ENCODE measurements at places on chromosomes 3 and 15.

- no peak for DNase-seq
Measured at GRCh38 chr3:156802821-156803606, 23.1 kb upstream of the LEKR1 start.

GRCh38 chr3:15110206-15110605, 11.3 kb upstream of the RBSN start:
- no peak for DNase-seq

- no peak for DNase-seq
Measured at GRCh38 chr3:106088304-106088703, 219.5 kb upstream of the CBLB start.

DNA sequence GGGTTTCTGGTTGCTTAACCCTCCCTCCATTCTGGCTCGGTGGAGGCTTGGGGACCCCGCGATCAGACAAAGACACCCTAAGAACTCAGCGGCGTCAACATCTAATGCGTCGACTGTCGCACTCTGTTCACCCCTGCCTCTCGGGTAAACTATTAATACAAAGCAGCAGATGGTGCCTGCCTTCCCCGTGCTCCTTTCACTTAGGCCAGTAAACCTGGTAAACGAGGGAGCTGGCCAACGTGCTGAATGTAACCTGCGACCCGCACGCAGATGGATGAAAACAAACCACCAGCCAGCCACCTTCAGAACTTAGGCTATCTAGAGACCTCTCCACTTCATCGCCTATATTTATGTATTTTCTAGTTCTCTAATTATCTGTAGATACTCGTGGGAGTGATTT, 848 bp upstream of the CADPS start:
- no peak for DNase-seq

DNA sequence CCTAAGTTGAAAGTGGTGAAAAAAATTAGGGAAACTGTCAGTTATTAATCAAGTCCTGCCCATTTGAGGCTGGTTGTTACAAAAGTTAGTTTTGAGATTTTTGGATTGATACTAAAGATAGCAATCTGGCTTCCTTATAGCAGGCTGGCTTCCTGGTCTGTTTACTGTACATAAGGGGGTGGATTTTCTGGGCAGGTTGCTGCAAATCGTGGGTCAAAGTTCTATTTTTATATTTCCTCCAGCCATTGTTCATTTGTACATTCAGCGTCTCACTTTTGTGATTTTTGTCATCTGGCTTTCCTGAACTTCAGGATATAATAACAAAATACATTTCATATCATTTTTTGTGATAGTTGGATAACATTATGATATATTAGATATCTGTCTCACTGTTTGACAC, 49.5 kb downstream of the CLDN1 start:
- no peak for DNase-seq

DNA sequence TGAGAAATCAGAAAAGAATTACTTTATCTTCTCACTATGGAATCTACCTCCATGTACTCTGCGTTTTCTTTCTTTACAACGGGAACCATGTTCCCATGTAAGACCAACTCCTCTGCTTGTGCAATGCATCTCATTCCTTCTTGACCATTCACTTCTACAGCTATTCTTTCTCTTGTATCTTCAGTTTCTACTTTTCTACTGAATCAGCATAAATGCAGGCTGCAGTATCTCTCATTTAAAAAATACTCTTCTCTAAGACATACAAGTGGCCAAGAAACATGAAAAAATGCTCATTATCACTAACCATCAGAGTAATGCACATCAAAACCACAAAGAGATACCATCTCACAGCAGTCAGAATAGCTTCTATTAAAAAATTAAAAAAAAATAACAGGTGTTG, 74.1 kb upstream of the NANOGP8 start:
- DNase-seq: no peak

- no peak for DNase-seq
Measured at GRCh38 chr3:139774560-139775302, 97.0 kb upstream of the NMNAT3 start.

- no peak for DNase-seq
Measured at GRCh38 chr3:72896996-72897757, 9.3 kb downstream of the GXYLT2 start.

DNA sequence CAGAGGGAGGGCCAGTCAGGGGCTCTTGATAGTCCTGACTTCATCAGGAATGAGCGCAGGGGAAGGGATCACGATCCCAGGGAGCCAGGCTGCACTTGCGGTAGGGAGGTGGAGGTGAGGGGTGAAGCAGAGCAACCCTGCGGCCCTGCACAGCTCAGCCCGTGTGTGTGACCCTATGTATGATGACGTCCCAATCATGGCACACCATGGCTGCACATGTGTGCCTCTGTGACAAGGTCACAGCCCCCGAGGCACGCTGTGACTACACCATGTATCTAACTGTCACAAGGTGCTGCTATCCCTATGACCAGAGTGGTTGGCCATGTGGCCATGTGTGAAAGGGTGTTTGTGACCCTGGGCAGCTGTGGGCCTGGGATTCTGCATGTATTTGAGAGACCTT, 13.3 kb upstream of the ALAS1 start:
- no peak for DNase-seq

DNA sequence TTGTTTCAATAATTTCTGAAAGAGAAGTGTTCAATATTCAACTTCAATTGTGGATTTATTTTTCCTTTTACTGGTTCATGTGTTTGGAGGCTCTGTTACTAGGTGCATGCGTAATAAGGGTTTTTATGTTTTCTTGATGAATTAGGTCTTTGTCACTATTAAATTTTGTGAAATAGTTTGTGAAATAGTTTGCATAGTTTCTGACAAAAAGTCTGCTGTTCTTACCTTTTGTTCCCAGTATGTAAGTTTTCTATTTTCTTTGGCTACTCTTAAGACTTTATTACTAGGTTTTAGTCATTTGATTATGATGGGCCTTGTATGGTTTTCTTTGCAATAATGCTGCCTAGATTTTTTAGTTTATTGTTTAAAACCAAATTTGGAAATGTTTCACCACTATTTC, 38.0 kb downstream of the MEF2A start:
- DNase-seq: no peak

- no peak for DNase-seq
Measured at GRCh38 chr3:196942915-196943277, 568 bp upstream of the NCBP2 start.

DNA sequence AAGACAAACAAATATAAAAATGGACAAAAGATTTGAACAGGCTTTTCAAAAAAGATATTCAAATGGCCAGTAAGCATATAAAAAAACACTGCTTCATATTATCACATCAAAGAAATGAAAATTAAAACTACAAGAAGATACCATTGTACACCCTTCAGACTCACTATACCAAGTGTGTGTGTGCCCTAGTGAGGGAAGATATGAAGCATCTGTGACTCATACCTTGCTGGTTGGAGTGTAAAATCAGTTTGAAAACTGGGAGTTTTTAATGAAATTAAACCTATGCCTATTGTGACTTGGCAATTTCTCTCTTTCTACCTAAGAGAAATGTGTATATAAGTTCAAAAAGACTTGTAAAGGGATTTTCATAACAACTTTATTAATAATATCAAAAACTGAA, 23.5 kb upstream of the SLC15A2 start:
- no peak for DNase-seq

DNA sequence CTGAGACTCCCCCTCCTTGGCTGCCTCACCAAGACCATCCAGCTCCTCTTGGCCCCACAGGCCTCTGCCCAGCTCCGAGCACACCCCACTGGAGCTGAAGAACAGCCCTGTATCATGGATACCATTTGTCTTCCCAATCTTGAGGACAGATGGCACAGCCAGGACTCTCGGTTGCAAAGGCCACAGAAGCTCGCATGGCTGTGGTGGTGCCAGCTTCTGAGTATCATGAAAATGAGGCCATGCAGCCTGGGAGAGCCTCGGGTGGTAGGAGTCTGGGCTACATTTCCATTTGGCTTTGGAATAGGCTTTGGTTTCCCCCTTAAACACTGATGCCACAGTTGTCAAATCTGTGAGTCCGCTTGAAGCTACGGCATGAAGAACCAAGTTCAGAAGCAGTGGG, 106.6 kb downstream of the SEMA5B start:
- DNase-seq: no peak

- no peak for DNase-seq
Measured at GRCh38 chr15:45534821-45535220, 12.3 kb upstream of the SLC30A4 start.

DNA sequence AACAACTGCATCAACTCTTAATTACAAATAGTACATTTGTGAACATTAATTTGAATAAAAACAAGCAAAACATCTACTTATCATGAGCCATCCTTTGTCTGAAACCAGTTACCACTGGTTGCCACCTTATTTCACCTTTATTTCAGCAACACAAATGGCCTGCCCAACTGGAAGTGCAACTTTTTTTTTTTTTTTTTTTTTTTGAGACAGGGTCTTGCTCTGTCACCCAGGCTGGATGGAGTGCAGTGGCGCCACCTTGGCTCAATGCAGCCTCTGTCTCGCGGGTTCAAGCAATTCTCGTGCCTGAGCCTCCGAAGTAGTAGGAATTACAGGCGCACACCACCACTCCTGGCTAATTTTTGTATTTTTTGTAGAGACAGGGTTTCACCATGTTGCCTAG, 13.1 kb downstream of the WDR82 start:
- no peak for DNase-seq

DNA sequence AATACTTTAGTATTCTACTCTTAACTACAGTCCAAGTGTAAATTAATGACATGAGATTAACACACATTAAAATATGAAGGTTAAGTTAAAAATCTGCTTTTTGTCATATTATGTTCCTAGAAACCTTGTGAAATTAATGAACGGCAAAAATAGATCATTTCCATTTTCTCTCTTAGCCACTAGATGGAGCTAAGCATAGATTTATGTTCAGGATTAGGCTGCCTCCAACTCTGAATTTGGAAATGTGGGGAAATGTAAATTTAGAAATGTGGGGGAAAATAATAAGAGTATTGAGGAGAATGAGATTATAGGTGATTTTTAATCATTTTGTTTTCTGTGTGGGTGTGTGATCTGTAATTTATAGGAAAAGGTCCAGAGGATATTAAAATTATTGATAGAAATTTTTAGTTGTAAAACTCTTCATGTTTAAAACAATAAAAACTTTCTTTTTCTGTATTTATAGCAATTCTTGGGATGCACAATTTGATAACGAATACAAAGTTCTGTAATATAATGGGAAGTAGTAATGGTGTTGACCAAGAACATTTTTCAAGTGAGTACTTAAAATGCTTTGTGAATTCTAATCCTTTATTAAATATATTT, 59.2 kb downstream of the TMOD3 start:
- no peak for DNase-seq

Data from immature natural killer cell (primary cell).